ENCODE measurements at places on chromosomes 2 and 18.

DNA sequence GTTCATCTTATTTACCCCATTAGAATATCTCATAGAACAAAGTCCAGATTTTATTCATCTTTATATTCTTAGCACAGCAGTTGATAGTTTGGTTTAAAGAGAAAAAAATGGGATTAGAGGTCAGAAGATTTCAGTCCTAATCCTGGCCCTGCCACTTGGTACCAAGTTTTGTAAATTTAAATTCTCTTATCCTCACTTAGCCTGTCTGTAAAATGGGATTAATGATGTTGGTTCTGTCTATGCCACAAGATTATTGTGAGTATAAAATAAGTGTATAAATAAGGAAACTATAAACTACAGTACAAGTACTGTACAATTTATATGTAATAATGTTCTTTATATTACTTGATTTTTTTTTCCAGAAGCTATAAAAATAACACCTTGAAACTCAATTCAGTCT lies 17.1 kb upstream of the DRC1 start:
- DNase-seq, result no peak

DNA sequence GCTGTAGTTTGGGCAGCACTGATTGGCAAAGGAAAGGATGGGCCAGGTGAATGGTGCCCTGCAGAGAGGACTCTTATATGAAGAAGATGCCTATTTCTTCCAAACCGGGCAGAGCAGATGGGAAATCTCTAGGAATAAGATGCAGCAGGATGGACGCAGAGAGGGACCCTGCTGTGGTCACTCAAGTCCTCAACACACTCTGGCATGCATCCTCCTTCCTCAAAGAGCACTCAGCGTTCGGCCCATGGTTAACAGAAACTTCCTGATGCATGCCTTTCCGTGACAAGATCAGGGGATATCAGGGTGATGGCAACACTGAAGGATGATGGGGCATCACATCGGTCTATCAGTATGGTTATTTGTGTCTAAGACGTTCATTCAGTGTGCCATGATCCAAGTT lies 232.7 kb downstream of the TTC32 start:
- DNase-seq, result no peak

DNA sequence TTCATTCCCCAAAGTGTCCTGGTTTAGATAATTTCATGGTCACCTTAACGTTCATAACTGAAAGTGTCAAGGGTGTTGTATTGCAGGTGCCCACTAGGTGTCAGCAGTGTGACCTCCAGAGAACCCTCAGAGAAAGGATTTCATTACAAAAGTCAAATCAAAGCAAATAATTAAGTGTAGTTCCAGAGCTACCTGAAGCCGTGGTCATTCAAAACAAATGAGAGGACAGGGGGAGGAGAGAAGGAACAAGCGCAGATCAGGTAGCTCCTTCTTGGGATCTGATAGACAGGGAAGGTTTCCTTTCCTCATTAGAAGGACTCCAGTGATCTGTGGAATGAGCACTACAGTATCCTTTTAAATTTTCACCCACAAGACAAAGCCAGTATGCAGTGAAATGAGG lies at the start of gene SLC9A4:
TSS of gene SLC9A4 (plus strand) at position 207 of the 400 bp plus-strand sequence. CDS start 534 bp downstream, outside the sequence.
- DNase-seq, result peak; percentile 53

DNA sequence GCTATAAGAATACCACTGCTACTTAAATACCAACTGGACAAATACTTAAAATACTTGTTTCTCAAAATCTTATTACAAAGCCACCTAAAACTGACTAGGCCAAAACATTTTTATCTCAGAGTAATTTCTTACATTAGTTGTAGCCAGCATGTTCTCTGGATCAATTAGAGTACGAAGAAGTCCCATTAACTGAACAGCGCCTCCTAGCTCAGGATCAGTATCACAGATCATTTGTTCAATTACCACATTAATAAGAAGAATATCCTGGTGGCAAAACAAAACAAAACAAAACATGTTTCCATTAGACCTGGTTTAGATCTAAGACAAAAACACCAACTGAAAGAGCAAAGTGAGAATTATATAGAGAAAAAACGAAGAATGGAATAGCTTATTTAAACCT lies 36.0 kb downstream of the PPP4R3B start:
- DNase-seq, result no peak

DNA sequence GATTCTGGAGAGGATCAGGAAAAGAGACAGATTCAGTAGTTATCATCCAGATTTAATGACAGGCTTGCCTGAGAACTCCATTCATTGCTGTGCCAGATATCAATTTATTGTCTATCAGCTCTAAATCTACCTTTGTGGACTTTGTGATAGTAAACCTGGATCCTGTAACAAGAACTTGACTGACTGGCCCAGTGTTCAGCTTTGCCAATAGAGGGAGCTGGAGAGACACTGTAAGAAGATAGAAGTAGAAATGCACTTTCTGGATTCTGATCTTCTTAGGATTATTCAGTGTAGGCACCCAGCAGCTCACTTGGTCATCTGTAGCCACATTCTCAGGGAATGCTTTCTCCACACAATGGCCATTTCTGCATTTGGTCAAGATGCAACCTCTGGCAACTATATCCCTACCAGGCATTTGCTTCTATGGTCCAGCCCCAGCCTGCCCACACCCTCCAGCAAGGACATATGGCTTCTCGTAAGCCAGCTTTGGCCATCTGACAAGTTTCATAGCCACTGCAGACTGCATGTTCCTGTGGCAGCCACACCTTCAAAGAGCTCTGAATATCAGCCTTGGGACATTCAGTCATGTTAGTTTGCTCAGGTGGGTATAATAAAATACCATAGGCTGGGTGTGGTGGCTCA lies 6.1 kb upstream of the SERPINB8 start:
- DNase-seq, result peak; percentile 52

DNA sequence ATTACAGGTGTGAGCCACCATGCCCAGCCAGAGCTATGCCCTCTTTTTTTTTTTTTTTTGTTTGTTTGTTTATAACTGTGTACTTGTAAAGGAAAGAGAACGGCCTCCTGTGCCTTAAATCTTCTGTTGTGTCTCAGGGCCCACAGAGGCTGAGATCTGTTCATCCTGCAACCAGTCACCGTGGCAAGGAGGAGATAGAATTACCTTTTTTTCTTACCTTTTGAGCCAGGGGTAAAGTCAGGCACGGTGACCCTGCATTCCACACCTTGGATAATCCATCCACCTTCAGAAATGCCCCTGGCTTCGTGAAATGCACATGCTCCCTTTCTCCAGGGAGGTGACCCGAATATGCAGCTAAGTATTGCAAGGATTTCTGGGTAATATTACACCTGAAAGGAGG lies 12.8 kb downstream of the NEDD4L start:
- no peak for DNase-seq

GRCh38 chr2:114550895-114551793 lies 108.7 kb downstream of the DPP10 start:
- peak; percentile 29 for DNase-seq

DNA sequence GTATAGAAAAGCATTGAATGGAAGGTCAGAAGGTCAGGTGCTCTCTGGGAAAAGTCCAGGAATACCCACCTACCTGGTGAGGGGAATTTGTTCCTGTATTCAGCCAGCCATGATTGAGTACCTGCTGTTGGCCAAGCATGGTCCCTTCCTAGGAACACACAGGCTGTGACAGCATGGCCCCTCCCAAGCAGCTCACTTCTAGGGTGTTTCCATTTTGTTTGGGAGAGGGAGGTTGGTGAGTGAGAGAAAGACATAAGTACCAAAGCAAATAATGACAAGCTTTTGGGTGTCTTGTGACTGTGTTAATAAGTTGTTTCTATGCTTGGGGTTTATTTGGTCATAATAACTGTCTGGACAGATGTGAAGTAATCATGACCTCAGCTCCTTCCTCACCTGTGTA lies 46.3 kb downstream of the CABLES1 start:
- no peak for DNase-seq

DNA sequence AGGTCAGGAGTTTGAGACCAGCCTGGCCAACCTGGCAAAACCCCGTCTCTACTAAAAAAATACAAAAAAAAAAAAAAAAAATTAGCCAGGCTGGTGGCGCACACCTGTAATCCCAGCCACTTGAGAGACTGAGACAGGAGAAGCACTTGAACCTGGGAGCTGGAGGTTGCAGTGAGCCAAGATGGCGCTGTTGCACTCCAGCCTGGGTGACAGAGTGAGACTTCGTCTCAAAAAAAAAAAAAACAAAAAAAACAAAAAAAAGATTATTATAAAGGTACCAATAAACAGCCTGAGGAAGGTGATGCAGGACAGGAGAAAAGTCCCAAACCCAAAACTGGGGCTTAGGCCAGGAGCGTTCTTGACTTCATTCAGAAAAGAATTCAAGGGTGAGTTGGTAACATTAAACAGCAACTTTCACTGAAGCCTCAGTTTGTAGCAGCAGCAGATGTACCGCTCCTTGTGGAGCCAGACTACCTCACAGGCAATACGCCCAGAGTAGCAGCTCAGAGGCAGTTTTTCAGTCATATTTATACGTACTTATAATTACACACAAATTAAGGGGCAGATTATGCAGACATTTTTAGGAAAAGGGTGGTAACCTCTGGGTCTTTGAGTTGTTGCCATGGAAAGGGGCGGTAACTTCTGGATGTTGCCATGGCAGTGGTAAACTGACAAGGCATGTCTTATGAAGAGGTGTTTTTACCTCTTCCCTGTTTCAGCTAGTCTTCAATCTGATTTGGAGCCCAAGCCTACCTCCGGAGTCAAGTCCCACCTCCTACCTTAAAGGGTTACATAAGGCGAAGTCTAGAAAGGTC lies 1596.6 kb upstream of the CELF4 start:
- DNase-seq, result no peak

- no peak for DNase-seq
These were observed 73.2 kb downstream of the MBP start for GRCh38 chr18:77059294-77059916.

- DNase-seq, result no peak
These were observed 865 bp downstream of the GALR1 start for GRCh38 chr18:77250501-77250925.

- DNase-seq, result no peak
These were observed 138.1 kb downstream of the DTNA start for GRCh38 chr18:34848156-34848555.

- DNase-seq, result peak; percentile 34
These were observed 1173.1 kb upstream of the ZEB2 start for GRCh38 chr2:145692971-145693478.

- DNase-seq, result peak; percentile 50
These were observed 53.9 kb downstream of the PRKRA start for GRCh38 chr2:178397002-178397605.

Data from AG08395 (cell line).